ENCODE measurements at places on chromosomes 1 and 21.

GRCh38 chr1:38029685-38030511 lies 16.7 kb downstream of the POU3F1 start:
- no peak for DNase-seq

DNA sequence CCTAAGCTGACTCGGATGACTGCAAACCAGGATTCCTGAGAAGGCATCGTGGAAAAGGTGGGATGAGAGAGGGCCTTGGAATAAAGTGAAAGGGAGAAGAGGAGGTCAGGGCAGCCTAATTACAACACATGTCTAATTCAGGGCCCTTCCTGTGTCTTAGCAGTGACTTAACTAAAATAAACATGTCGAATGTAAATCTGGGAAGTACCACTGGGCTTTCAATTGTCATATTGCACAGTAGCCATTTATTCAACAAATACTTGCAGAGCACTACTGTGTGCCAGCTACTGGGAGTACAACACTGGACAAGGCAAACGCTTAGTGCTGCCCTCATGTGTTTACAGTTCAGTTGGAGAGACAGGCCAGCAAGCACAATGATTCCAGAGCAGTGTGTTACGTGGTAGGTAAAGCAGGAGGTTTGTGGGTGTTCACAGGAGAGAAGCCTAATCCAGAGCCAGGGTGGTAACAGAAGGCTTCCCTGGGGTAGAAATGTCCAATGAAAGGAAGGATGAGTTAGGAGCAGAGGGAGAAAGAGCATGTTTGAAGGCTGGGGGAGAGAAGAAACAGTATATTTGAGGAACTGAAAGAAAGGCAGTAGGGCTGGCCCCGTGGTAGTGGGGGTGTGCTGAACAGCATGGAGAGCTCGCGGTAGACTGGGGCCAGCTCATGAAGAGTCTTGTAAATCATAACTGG lies 38.0 kb upstream of the RASAL2 start:
- no peak for DNase-seq

- DNase-seq, result no peak
Measured at GRCh38 chr1:167122568-167122967, 28.7 kb downstream of the STYXL2 start.

DNA sequence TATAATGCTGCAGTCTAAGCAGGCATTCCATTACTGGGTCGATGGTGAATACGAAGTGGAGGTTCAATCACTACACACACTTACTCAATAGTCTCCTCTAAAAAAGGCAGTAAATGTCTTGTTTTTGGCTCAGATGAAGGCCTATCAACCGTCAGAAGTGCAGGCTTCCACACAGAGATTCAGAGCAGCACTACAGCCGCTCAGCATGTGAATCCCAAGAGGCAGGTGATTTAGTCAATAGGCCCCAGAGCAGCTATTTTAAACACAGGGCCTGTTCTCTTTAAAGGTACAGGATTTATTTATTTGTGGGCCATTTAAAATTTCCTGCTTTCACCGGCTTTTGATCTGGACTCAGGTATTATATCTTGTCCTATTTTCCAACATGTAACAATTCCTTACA lies 293.7 kb downstream of the RGS7 start:
- DNase-seq, result no peak

All from neuronal stem cell (in vitro differentiated cells).